ENCODE measurements at places on chromosomes 1 and 21. TPM values are rescaled to one million over a fixed set of nuclear protein-coding genes. Genes with fewer than 3 reads are reported as not detected.

DNA sequence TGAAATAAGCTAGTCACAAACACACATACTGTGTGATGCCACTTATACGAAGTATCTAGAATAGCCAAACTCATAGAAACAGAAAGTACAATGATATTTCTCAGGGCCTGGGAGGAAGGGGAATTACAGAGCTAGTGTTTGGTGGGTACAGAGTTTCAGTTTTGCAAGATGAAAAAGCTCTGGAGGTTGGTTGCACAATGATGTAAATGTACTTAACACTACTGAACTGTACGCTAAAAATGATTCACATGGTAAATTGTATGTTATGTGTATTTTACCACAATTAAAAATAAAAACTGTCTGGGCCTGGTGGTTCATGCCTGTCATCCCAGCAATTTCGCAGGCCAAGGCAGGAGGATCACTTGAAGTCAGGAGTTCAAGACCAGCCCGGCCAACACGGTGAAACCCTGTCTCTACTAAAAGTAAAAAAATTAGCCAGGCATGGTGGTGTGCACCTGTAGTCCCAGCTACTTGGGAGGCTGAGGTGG is 15.3 kb upstream of the FHAD1 start:
- DNase-seq: no peak
- H3K36me3 ChIP-seq: no peaks in the 10 kb centered on the region
- H3K27ac ChIP-seq: no peak overlapping the region
- H3K4me3 ChIP-seq: no peak overlapping the region

Gene WNT4
- total RNA-seq: not detected

Gene GJA4
- total RNA-seq: 0.55 TPM

Gene APCS
- not detected for total RNA-seq
